ENCODE measurements at places on chromosomes 1 and 21.

- DNase-seq: no peak
Observed at GRCh38 chr1:232463225-232463624, 166.7 kb downstream of the SIPA1L2 start.

- DNase-seq: peak; percentile 1
Observed at GRCh38 chr1:14778898-14779865, 180.7 kb downstream of the KAZN start.

GRCh38 chr1:245855846-245856730 lies 651.0 kb downstream of the SMYD3 start:
- DNase-seq: no peak

- peak; percentile 56 for DNase-seq
Observed at GRCh38 chr1:77342745-77343144, 60.9 kb downstream of the AK5 start.
